ENCODE measurements at places on chromosomes 4 and X.

DNA sequence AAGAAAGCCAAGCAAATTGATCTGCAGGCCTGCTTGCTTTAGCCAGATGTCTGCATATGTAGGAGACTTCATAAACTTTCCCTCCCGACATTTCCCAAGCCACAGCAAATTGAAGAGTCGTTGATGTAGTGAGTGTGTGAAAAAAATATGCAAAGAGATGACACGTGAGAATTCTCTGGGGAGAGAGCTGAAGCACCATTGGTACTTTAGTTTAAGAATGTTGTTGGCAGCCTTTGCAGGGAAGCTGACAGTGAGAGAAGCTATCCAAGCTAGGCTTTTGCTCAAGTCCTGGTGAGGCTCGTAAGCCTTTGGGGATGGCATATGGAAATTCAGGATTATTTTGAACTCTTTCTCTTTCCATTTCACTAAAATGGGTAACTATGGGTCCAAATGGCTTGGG is 87.5 kb downstream of the GLRA2 start:
- no peak for DNase-seq

GRCh38 chr4:24642981-24643547 is 58.7 kb upstream of the DHX15 start:
- DNase-seq = peak; percentile 71

GRCh38 chrX:24204331-24204730 is 54.8 kb downstream of the ZFX start:
- DNase-seq = no peak

DNA sequence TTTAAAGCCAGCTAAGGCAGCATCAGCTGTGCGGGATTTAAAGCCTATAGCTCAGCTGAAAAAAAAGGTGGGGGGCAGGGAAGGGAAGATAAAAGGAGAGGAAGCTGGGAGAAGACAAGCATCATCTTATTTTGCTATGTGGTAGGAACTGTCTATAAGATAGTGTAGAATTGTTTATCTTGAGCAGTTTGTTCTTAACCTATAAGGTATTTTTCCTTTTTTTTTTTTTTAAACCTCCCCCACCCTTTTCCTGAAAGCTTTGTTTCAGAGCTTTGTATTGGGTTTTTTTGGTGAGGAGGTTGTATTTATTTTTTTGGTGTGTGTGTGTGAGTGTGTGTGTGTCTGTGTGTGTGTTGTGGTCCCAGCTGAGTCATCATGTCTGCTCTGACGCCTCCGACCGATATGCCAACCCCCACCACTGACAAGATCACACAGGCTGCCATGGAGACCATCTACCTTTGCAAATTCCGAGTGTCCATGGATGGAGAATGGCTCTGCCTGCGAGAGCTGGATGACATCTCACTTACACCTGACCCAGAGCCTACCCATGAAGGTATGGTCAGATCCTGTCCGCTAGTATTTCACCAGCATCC is 531 bp downstream of the RUFY3 start:
- DNase-seq = peak; percentile 63

DNA sequence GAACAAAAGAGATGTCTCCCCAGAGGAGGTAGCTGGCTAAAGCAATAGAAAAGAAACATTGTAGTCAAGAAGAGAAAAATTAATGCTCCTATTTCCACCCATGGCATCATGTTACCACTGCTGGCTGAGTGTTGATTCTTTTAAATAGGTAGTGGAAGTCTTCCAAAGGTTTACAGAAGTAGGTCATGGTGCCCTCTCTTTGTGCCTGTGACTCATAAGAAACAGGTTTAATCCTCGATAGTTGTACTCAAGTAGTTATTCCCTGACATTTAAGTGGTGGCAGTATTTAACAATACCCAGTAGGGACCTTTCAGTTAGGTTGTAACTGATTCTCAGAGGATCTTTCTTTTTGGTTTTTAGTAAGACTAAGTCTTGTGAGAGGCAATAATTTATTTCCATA is 247.8 kb downstream of the TEX13A start:
- DNase-seq = no peak

DNA sequence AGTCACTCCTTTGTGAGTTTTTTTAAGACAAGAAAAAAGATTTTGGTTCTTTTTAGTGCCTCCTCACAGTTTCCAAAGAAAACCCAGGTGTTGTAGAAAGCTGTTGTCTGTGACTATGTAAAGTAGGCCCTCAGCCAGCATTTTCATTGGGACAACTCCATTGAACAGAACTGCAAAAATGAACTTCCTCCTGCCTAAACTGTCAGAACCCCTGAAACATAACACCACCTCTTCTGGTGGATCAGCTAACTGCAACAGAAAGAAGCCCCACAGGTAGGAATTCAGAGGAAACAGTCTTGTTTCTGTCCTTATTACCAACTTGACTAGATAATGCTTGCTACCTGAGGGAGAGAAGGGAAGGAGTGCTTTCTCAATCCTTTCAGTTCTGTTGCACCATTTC is 3.4 kb upstream of the ATP11C start:
- no peak for DNase-seq

DNA sequence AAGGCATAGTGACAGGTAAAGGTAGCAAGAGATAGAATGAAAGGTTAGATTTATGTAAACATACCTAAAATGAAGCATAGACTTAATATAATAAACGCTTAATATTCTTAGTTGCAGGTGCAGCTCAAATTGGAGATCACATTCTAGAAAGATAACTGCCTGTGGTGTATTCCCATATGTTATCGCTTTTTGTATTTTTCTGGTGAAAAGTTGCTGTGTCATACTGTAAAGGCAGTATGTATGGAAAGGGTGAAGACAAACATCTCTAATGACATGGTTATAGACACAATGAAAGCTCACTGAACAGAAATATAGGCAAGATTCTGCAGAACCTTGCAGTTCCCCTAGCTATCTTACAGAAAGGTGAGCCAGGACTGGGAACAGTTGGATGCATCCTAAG is 240.3 kb downstream of the DCLK2 start:
- DNase-seq = no peak

GRCh38 chrX:11864171-11864570 is 106.1 kb downstream of the MSL3 start:
- DNase-seq = no peak

DNA sequence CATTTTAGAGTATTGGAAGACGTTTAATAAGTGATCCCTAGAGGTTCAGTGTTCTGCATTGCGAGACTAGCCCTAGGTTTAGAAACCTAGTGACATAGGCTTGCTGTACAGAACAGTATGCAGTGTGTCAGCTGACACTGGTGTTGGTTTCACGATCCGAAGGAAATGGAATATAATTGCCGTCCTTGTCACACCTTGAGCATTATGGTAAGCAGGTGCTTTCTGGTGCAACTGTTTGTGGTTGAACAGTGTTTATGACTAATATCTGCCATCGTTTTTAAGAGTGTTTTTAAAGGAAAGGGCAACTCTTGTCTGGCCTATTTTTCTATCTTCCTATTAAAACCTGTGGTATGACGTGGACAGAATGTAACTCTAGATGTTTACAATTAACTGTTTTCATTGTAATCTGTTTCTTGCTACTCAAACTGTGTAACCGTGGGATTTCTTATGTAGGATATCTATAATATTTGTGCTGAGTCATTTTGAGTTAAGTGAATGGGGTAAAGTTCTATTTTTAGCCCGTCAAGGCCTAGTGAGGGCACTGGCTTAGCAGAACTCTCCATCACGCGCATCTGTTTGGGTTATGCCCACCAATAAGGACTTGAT is 53.8 kb upstream of the TBC1D14 start:
- no peak for DNase-seq

DNA sequence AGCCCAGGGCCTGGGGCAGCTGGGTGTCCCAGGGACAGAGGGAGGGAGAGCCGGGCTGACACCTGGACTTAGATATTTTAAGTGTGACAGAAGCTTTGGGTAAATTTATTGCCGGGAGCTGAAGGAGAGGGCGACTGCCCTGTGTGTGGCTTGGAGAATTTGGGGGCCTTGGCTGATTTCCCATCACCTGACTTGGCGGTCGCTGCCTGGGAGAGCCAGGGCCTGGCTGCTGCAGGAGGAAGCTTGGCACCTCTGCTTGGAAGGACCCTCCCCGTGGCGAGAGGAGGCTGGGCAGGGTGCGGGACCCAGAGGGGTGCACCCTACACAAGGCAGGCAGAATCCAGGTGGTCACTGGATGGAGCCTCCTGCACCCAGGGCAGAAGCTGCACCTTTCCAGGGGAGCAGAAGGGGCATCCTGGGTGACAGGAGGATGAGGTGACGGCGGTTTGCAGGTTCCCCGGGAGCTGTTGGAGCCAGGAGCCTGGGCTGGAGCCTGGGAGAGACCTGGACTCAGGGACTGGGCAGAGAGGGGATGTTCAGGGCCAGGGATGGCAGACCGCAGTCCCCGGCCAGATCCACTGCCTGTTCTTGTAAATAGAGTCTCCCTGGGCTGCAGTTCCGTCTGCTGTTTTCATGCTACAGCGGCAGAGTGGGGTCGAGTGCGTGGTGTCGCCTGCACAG is 72.0 kb downstream of the RGS12 start:
- no peak for DNase-seq

- no peak for DNase-seq
Measured at GRCh38 chrX:24547961-24548360, 82.9 kb downstream of the PDK3 start.

DNA sequence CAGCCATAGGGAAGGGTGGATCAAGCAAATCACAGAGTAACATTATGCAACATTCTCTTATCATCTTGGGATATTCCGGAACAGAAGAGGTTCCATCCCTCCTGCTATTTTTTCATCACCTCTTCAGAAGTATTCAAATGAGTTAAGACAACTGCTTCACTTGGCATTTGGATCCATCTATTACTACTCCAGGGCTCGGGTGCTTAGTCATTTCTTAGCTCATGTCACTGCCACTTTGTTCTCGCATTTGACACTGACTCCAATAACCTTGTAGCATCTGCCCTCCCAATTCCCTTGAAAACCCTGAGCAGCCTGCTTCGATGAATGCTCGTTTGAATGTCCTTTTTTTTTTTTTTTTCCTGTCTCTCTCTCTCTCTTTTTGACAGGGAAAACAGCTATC is 114.9 kb downstream of the PPARGC1A start:
- DNase-seq = no peak

GRCh38 chrX:120561634-120562568 is 1.1 kb upstream of the CUL4B start:
- no peak for DNase-seq

DNA sequence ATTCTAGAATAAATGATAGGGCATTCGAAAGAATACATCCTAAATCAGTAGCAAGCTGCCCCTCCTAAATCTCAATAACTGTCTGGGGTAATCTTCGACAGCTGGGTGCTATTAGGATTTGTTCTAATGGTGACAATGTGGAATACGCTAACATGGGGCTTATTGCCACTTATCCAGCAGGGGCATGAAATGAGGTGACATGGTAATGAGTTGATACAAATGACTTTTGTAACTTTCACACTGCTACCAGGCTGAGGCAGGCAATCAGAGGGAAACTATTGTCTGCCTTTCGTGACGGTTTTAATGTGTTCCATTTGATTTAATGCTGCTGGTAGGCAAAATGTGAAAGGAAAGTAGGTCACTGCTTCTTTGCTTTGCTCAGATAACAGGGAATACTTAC is 1047.4 kb upstream of the PABPC4L start:
- DNase-seq = no peak

DNA sequence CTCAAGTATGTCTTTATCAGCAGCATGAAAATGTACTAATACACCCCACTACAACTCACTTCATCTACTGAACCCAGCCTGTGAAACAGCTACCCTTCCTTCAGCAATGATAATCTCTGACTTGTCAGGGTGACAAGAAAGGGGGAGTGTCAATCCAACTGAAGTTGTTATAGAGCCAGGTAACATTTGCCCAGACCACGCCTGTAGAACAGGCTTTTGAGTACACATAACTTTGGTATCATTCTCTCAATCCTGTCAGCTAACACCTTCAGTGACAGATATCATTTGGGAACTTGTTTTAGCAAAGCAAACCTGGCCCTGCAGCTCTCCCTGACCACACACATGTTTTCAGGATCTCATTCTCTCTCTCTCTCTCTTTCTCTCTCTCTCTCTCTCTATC is 592.2 kb downstream of the SMARCA1 start:
- no peak for DNase-seq

DNA sequence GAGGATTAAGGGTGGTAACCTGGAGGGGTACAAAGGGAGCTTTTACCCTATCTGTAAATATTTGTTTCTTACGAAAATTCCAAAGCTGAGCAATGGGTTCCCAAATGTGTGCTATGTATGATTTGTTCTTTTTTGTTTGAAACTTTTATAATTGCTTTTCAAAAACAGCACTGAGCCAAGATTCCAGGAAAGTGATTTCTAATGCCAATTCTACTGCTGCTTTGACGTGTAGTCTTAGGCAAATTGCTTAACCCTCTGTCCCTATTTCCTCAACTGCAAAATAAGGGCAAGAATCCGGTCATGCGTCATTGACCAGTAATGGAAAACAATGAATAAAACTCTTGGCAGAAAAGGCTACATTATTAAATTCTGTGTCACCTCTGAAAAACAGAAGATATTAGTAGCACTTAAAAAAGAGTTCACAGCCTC is 454.7 kb downstream of the IL15 start:
- DNase-seq = no peak

DNA sequence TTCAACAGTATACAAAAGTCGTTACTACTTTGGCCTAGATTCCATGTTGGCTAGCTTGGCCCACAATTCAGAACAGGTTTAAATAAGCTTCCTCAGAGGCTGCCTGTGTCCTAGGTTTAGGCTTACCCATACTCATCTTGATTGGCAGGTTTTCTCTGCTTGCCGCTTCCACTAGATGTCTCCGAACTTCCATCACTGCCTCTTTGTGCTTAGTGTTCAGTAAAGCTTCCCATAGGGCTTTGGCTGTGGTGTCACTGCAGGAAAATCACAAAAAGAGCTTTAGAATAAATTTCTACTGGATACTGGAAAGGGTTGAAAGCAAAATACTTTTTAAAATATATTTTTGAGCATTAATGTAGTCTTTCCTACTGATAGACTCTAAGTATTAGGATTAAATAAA is 52.4 kb downstream of the SCFD2 start:
- peak; percentile 69 for DNase-seq

DNA sequence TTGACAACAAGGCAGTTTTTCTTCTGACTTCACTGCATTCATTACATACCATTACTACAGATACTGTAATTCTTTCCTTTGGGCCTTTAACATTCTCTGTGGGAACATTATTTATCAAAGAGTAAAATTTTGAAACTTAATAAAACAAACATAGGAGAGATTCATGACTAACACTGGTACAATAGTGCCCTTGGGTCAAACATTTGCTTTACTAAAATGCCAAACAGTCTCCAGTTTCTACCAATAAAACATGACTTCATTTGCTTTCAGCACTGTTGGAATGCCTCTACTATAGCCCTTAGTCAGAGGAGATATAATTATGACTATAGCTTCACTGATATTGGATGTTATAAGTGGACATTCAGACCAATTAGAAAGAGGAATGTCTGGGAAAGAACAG is 481.5 kb downstream of the PACRGL start:
- DNase-seq = no peak

- DNase-seq = no peak
Measured at GRCh38 chr4:103168993-103169392, 29.1 kb downstream of the CENPE start.

- no peak for DNase-seq
Measured at GRCh38 chr4:66429276-66429675, 759.0 kb upstream of the EPHA5 start.

DNA sequence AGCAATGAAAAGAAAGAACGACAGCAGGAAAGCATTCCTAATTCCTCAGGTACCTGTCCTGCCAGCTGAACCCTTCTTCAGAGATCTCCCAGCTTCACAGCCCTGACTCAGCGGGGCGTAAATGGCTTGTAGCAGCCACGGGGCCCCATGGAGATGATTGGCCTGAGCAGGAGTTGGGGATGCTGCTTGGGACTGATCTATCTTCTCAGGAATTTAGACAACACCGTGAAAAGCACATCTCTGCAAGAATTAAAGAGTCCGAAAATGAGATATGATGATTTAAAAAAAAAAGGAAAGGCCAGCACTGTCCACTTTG is 22.5 kb upstream of the SLC25A4 start:
- DNase-seq = peak; percentile 64
